ENCODE measurements at places on chromosomes 13 and 19.

- no peak for DNase-seq
Observed at GRCh38 chr13:98246538-98247172, 69.6 kb upstream of the RNF113B start.

GRCh38 chr19:45075301-45076028 lies 813 bp downstream of the ZNF296 start:
- DNase-seq = no peak

DNA sequence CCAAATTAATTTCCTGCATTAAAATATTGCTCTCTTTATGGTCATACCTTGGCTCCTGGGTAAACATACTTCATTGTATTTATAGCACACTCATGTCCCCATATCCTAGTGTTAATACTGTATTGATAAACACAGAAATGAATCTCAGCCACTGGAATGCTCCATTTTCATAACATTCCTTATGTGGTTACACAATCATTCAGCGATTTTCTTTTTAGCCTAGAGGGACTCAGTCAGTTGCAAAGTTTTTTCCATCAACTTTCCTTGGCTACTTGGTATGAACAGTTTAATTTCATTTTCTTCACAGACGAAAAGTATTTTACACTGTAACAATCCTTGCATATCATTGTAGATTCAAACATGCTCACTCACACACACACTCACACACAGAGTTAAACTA lies 471.5 kb downstream of the FGF14 start:
- DNase-seq = no peak

DNA sequence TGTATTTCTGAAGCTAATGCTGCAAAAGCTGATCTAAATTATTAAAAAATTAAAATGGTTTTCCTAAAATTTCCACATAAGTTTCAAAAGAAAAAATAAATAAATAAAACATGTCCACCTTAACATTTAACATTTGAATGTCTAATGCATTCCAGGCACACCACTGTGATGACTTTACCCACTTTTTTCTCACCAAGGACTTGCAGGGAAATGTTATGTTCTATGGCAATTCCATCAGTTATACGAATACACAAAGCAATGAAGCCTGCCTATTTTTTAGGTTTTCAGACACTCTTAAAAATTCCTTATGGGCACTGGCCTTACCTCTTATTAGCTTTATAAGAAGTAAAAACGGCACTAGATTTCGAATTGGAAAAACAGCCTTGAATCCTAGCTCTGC lies 10.2 kb downstream of the TSC22D1 start:
- peak; percentile 19 for DNase-seq

- peak; percentile 77 for DNase-seq
Observed at GRCh38 chr19:38049105-38049649, 142.2 kb downstream of the SIPA1L3 start.

DNA sequence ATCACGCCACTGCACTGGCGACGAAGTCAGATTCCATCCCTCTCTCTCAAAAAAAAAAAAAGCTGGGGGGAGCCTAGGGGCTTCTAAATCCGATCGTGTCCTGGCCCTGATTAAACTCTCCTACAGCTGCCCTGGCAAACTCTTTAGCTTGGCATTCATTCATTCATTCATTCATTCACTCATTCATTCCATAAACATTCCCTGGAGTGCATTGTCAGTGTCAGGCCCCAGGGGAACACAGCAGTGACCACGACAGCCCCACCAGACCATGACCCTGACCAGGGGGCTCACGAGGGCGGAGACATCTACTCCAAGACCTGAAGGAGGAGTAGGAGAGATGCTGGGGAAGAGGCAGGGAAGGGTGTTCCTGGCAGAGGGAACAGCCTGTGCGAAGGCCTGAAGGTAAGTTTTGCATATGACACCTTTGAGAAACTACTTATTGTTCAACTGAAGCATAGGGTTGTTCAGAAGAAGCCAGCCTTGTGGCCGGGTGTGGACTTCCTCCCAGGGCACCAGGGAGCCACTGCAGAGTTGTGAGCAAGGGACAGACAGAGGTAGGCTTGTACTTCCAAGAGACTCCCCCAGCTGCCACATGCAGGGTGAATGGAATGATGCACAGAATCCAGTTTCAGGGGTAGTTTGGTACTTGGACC lies 24.5 kb downstream of the CEACAM16 start:
- DNase-seq = no peak

DNA sequence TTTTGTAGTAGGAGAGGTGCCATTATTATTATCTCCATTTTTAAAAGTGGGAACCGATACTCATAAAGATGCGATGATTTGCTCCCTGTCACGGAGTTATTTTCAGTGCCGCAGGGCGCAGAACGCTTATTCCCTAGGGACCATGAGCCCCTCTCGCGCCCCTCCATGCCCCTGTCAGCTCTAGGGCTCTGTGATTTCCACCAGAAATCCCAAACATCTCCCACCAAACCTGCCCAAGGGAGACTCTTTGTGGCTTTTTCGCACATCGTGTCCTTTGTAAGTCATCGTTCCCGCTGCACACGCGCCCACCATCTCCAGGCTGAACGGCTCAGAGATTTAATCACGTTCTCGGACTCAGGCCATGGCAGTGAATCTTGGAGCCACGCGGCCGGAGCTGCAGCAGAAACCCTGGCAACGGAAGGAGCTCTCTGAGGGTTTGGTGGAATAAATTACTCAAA lies 105.1 kb downstream of the DNAJC15 start:
- DNase-seq = no peak

DNA sequence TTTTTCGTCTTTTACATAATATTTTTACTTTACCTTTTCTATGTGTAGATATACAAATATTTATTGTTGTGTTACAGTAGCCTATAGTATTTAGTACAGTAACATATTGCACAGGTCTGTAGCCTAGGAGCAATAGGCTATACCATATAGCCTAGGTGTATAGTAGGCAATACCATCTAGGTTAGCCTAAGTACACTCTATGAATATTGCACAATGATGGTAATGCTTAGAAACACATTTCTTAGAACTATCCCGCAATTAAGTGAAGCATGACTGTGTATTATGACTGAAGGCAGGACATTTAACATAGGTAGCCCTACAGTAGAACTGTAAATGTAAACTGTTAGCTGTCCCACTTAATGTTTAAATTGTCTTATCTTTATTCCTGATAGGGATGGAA lies 964.3 kb downstream of the SLITRK1 start:
- DNase-seq = no peak

DNA sequence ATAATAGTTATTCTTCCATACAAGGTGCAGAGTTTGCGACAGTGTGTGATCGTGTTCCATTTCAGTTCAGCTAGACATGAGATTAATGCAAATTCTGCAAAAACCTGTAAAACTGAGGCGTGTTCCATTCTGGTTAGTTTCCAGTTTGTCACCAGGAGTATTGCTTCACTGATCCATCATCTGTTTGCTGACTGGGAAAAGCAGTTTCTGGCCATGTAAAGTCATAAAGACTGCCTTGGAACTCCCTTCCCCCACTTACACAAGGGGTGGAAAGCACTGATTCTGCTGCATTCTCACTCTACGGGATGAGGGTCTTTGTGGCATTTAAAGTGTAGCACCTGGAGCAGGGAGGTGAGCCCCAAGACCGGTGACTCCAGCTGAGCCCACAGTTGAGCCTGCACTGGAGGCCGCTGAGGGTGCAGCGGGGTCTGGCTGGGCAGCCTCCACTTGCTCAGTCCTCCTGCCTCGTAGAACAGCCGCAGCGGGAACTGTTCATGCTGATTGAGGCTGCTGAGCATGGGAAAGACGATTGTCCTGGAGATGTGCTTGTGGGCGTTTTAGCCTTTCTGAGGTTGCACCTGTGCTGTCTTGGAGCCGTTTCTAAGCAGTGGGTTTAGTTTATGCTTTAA lies 2.0 kb downstream of the ZNF57 start:
- DNase-seq = no peak

DNA sequence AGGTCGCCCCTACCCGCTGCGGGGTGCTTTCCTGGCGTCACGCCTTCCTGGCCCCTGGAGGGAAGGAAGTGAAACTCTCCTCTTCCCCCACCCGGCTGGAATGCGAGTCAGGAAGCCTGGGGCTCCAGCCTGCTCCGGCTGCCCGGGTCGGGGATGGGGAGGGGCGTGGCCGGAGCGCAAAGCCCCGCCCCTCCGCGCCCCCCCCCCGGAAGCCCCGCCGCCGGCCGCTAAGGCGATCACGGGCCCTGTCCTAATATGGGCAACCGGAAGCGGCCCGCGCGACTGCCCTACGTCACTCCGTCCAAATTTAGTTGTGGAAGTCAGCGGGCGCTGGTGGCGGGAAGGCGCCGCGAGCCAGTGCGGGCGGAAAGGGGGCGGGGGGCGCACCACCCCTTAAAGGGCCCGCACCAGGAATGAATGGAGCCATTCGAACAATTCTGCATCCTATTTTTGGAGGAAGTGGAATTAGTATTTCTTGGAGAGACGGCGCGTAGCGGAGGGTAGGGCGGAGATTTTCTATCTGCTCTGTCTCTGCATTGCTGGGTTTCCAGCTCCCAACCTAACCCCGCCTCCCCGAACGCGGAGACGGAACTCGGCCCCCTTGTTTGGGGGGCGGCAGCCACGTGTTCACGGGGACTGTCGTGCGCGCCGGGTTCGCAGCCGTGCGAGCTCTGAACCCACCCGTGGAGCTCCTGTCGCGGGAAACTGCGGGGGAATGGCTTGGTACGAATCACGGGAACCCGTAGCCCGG lies 1.6 kb downstream of the IER2 start:
- peak; percentile 98 for DNase-seq

DNA sequence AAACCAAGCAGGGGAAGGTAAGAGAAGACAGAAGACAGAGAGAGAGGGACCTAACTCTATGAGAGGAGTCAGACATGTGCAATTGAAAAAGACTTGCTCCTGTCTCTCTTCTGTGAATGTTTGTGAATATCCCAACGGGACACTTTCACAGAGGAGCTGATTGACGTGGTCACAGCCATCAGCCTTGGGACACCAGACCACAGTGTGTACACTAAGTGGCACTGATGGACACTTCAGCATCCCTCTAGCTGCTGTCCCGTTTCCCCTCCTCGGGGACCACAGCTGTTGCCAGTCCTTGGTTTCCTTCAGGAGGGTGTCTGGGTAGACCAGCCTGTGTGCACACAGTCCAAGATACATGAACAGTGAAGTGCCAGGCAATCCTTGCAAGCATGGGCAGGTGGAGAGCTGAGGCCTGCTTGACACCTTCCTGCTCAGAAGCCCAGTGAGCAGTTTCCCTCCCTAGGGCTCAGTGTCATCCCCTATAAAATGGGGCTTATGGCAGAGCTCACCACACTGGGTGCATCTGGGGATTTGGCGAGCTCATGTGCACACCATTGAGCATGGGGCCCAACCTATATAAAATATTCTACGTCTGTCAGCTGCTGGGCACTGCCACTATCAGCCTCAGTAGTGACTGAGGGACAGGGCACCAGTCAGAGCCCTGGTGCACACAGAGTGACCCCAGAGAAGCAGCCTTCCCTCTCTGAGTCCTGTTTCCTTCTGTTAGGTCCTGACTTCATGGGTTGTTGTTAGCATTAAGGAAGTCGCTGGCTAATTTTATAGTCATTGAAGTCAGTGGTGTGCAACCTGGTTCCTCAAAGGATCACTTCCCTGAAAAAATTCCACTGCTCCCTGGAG lies 4.3 kb upstream of the USF2 start:
- no peak for DNase-seq

DNA sequence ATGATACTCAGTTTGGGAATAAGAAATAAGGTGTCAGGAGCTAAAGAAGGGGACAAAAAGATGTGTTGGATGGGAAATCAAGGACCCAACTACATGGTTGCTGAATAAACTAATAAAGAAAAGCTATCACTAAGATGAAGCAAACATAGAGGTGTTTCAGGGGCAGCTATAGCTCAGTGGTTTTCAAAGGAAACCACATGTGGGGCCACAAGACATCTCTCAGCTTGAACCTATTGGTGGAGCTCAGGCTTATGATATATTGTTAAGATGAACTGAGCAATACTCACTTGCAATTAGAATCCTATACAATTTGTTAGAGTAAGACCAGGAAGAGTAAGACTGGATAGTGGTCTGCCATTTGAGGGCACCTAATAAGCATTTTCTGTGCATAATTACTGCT lies 45.1 kb upstream of the SPRY2 start:
- DNase-seq = no peak

DNA sequence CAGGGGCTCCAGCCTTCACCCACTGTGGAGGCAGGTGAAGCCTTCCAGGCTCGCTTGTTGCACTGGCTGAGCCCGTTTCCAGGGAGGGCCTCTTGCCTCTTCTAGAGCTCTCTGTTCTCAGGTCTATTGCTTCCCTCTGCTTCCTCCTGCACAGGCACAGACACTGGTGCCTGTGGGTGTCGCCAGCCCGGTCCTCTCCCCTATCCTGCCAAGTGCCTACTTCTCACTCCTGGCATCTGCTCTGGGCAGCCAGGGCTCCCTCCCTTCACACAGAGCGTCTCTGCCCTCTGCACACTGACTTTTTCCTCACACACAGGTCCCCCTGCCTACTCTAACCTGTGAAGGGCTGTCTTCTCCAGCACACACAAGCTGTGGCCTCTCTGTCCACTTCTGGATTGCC lies 60.3 kb downstream of the SLC7A9 start:
- DNase-seq = no peak

DNA sequence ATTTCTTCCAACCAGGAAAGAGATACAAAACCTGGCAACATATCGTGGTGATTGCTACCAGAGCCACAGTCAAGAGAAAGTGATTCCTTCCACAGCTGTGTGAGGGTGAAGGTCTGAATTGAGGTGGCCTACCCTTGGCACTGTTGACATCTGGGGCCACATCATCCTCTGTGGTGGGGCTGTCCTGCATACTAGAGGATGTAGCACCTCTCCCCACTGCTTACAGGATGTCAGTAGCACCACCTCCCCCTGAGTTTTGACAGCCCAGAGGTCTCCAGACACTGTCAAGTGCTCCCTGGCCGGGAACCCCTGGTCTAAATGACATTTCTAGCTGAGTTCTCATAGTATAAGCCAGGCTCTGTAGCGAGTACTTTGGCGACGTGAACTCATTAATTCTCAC lies 15.5 kb downstream of the PTGER1 start:
- no peak for DNase-seq

- no peak for DNase-seq
Observed at GRCh38 chr13:41458187-41458760, 924 bp downstream of the RGCC start.

DNA sequence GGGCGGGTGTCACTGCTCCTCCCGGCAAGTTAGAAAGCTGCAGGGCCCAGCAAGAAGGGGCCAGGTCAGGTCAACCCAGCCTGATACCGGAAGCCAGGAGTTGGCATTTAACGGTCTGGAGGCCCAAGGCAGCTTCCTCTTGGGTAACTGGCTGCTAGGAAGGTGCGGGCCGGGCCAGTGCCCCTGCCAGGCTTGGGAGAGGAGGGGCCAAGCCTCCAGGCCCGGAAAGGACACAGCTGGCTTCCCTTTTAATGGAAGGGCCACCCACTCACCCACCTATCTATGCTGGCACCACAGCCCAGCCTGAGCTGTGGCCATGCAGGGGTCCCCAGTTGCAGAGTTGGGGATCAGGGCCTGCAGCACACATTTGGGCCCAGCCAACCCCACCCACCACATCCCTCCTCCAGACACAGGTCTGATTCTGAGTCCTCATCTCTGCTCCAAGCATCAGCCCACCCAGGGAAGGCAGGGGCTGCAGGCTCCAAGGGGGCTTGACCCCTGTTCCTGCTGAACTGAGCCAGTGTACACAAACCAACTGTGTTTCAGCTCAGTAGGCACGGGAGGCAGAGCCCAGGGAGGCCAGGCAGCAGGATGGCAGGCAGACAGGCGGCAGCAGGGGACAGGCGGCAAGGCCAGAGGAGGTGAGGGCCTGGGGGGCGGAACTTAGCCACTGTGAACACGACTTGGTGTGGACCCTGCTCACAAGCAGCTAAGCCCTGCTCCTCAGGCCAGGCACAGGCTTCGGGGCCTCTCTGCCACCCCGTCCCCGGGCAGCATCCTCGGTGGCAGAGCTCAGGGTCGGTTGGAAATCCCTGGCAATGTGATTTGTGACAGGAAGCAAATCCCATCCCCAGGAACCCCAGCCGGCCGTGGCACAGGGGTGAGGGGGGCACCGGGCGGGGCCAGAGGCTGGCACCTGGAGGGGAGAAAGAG lies 40.8 kb downstream of the ZSWIM4 start:
- DNase-seq = no peak

Data from fibroblast of skin of right quadriceps (primary cell).